ENCODE measurements at places on chromosomes 6 and 20.

DNA sequence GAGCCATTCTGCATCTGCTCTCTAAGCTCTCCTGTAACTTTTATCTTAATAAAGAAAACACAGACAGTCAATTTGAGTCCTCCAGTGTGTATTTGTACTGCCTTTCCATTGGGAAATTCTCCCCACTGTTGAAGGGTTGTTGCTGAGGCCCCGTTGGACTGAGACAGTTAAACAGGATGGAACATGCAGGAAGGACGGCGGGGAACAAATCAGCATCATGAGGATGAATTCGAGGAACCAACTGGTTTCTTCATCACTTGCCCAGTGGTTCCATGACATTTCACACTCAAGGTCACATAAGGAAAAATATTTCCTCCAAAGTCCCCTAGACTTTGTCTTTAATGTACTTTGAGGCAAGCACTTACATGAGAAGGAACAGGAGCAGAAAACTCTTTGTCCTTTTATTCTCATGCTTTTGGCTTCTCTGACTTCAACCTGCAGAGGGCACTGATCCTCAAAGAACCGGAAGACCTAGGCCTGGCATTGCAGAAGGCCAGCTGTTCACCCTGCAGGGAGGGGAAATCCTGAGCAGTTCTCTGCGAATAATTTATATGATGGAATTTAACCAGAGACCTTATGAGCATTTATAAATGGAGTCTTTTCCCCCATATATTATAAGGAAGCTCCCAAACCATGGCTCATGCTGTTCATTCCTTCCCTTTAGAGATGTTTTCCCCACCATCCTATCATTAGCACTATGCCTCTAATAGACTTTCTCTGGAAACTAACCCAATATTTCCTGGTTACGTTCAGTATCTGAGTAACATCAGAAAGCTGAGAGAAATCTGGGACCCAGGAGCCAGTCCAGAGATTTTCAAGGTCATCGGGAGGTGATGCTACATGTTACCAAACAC lies 55.2 kb upstream of the ADGRF1 start:
- DNase-seq = peak; percentile 16

DNA sequence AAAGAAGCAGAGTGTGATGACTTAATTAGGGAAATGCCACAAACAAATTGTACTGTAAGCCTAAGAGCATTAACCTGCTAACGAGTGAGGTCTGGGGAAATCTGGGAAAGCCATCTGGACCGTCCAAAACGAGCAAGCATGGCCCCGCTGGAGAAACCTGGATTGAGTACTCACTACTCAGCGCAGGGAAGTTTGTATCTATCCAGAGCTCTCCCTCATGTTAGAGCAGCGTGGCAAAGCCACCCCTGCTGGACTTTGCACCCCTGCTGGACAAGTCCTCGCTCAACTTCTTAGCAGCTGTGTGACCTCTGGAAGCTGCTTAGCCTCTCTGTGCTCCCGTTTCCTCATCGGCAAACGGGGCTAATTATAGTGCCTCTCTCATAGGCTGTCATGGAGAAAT lies 37.3 kb downstream of the PSMG4 start:
- DNase-seq = no peak

DNA sequence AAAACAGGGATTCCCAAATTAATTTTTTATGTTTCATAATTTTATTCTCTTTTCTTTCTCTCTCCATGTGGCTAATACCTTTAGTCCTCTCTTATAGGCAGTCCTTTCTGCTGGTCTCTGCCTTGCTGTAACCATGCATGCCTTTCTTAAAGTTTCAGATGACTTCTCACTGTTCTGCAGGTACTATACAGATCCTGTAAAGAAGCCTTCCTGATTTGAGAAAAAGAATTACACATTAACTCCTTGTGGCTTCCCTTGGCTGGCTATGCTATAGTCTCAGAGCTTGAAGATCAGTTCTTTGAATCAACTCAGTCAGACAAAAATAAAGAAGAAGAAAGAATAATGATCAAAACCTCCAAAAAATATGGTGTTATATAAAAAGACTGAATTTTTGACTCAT lies 7.3 kb upstream of the GPR63 start:
- DNase-seq = no peak

DNA sequence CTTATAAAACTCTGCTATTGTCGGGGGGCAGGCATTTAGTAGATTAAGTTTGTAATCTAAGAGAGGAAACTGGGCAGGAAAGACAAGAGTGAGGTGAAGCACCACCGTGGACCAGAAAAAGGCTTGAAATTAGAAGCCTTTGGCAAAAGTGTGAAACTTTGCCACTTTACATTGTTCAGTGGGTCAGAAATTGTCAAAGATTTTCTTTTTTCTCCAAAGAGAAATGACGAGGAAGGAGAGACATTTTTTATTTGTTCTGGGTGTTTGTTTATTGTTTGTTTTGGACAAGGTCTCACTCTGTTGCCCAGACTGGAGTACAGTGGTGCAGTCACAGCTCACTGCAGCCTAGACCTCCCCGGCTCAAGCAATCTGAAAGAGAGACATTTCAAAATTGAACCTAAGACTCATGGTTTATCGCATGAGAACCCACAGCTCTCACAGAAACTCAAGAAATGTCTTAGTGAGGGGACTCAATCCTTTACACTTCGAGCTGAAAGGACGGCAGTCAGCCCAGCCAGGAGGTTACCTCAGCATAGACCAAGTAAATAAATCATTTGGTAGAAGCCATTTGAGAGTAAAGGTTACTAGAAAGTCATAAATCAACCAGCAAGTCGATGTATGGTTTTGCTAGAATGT lies 262.8 kb upstream of the TAB2 start:
- no peak for DNase-seq

- no peak for DNase-seq
Measured at GRCh38 chr20:10131732-10132345, 86.8 kb upstream of the SNAP25 start.

GRCh38 chr6:132054525-132054924 lies 103.4 kb upstream of the CCN2 start:
- no peak for DNase-seq

GRCh38 chr20:62511300-62511914 lies 35.6 kb upstream of the GATA5 start:
- DNase-seq = no peak

GRCh38 chr20:4335722-4336121 lies 320.4 kb upstream of the RNF24 start:
- no peak for DNase-seq

- DNase-seq = peak; percentile 41
Measured at GRCh38 chr6:28884423-28885131, 39.2 kb downstream of the TRIM27 start.

DNA sequence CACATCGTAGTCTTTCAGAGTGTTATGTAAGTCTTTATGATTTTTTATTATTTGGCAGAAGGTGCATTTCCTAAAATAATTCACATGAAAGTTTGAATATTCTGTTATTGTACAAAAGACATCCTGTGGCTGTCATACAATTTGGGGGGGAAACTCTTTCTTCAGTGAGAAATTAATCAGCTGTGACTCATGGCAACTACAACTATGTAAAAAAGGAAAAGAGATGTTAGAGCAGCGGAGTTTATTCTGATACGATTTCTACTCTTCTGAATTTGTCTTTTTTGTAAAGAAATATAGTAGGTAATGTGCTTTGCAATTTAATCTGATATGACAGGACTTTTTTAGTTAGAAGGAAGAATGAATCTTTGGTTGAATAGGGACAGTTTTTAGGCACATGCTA lies 14.2 kb downstream of the COL19A1 start:
- DNase-seq = no peak

DNA sequence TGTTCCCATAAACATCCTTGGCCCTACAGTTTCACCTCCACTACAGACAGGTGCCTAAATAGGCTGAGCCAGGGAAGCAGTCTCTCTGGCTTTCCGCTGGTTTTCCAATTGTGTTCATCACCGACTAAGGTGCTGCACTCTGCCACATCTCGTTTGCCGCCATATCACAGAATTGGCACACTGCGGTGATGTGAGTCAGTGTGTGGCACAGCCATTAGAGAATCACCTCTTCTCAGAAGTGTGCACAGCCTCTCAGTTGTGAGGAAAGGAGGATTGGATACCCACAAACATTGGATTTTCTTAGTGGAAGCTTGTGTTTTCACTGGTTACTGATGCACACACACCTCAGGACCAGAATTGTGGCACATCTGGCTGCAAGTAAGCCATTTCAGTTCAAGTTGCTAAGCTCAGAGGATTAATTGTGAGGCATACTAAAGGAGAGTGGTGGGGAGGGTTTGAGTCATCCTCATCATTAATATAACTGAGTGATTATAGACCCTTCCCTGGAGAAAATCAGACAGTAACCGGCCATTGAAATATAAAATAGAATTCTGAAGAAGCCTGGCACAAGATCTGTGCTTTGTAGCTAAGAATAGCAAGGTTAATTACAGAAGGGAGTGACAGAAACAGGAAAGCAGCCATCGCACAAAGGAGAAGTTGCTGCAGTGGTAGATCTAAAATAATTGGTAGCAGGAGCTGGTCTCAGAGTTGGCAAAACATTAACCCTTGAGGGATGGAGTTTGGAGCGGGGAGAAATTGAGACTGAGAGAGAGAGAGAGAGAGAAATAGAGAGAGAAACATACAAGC lies 506.9 kb downstream of the LMBRD1 start:
- no peak for DNase-seq

GRCh38 chr20:61960836-61961235 lies 104.8 kb downstream of the TAF4 start:
- no peak for DNase-seq

GRCh38 chr6:100657678-100658330 lies 193.1 kb upstream of the SIM1 start:
- DNase-seq = no peak

DNA sequence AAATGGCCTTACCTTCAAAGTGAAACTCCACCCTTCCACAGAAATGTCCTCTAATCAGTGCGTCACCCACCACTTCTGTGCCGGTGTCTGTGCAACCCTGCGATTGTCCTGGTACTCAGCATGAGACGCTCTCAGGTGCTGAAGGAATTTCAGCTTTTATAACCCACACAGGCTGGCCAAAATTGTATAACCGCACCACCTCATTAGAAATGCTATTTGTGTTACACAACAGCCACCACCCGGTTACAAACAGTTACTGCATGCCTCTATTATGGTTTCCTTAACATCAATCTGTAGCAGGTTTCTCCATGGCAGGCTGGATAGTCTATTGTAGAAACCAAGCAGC lies 51.5 kb downstream of the SLC23A2 start:
- no peak for DNase-seq

GRCh38 chr20:49427751-49428518 lies 54.5 kb downstream of the KCNB1 start:
- DNase-seq = no peak

DNA sequence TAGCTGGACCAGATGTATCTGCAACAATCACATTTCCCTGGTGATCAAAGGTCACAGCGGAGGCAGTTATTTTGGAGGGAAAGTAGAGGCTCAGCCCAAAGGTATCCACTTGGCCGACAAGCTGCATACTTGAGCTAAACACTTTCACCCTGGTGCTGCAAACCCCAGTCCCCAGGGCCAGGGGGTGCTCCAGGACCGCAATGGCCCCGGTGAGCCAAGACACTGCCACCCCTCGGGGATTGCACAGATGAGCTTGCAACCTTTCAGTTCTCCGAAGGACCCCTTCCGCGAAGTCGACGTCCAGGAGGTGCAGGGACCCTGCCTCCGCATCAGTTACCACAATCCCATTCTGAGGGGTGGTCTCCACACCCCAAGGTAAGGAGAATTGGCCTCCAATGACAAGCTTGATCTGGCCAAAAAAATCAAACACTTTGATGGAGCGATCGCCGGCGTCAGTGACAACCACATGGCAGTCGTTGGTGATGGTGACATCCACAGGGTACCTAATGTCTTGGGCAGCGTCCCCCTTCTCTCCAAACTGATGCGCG lies 823 bp downstream of the NHLRC1 start:
- DNase-seq = no peak

- no peak for DNase-seq
Measured at GRCh38 chr20:9627219-9627618, 112.8 kb downstream of the LAMP5 start.

- no peak for DNase-seq
Measured at GRCh38 chr20:59772373-59772705, 161.1 kb downstream of the SYCP2 start.

GRCh38 chr20:48656661-48657211 lies 171.1 kb downstream of the PREX1 start:
- DNase-seq = no peak

GRCh38 chr20:62360854-62361798 lies 6.0 kb downstream of the LAMA5 start:
- no peak for DNase-seq

GRCh38 chr6:142883011-142883410 lies 62.0 kb downstream of the HIVEP2 start:
- DNase-seq = no peak

- no peak for DNase-seq
Measured at GRCh38 chr20:42749556-42749955, 440.1 kb downstream of the PTPRT start.

DNA sequence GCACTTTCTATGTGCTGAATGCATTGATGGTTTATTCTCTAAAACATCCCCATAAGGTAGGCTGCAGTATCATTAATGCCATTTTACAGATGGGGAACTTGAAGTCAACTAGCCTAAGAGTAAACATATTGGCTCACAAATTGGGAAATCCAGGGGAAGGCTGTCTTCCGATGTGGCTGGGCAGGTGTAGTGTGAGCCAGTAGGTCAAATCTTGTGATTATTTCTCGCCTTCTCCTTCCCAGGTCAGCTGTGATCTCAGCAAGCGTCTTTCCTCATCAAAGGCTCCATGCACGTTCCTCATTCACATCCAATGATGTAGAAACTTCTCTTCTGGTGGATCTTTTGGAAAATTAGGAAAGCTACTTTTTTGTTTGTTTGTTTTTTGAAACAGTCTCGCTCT lies 94.1 kb upstream of the SHLD1 start:
- DNase-seq = no peak

GRCh38 chr6:101429845-101430244 lies 36.3 kb downstream of the GRIK2 start:
- no peak for DNase-seq

DNA sequence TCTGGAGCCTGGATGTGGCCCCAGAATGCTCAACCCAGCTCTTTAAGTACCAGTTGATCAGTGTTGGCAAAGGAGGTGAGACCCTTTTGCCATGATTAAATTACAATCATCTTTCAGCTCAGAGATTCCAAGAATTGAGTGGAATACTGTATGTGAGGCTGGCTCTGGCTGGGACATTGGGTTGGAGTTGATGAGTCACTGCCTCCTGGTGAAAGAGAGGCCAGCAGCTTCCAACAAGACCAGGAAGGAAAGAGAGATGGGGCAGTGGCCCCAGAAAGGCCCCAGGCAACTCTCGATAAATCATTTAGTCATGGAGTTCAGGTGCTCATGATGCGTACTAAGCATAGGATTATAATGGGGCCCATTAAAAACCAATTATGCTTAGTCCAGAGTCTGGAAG lies 2.1 kb downstream of the TGM6 start:
- no peak for DNase-seq

DNA sequence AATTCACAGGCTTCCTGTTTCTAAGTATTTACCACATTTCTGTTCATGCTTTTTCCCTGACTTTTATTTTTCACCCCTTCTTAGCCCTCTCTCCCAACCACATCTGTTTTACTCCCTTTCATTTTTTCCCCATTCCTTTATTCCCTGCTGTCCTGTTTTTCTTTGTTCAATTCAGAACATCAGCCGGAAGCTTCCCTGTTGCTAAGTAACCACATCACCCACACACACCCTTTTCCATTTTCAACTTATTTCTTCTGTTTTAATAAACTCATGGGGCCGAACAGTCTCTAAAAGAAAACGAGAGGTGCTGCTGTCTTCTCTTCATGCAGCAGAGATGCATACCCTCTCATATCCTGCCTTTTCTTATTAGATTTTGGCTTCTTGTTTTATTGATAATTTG lies 53.5 kb upstream of the CEP85L start:
- no peak for DNase-seq
